RPMI7951 (cell line): ENCODE measurements at places on chromosomes 5 and 9. TPM values are rescaled to one million over a fixed set of nuclear protein-coding genes. Genes with fewer than 3 reads are reported as not detected.
A peak's percentile ranks its signal among the peaks of the same experiment; 100 is the strongest.

DNA sequence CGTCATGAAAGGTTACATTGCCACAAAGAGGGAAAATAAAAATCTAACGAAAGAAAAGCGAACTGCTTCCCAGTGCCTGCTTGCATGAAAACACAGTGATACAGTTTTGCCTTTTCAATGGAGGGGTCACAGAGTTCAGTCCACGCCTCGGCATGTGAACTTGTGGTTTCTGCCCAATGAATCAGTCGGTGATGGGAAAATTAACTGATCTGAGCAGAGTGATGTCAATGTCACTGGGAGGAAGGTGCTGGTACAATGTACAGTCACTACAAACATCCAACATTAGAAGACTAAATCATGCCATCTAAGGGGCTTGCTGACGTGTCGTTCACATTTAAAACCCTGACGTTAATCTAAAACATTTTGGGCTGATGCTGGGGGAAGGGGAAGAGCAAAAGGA, 151.8 kb upstream of the MSX2 start:
- peak; percentile 71 for DNase-seq

CCL28 gene
- 8.8 and 12.8 TPM in 2 replicates for total RNA-seq

DNA sequence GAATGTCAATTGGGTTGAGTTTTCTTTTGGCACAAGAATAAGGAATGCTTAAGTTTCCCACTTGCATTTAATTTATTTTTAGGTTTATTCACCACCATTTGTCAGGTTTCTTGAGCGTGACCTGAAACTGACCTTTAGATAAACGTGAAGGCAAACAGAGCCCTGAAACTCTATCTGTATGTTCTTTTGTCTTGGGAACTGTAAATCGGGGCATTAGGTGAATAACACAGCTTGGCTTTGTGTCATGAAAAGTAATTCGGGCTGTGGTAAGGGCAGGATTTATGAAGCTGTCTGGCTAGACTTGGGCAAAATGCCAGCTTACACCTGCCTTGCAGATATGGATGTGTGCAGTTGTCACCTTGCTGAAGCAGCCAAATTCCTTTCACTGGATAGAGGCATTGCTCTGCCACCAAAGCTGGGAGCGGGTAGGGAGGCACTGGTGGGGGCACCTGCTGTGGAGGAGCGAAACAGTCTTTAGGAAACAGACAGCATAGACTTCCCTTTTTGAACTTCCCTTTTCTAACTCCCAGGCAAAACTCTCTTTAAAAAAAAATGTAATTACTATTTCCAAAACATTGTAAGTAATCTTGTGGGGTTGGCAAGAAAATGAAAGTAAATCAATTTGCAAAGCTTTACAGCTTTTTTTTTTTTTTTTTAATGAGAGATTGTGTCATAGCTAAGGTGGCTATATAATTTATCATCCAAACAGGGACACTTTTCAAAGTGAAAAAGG, 545.2 kb downstream of the CSNK1G3 start:
- DNase-seq, result peak; percentile 9

DNA sequence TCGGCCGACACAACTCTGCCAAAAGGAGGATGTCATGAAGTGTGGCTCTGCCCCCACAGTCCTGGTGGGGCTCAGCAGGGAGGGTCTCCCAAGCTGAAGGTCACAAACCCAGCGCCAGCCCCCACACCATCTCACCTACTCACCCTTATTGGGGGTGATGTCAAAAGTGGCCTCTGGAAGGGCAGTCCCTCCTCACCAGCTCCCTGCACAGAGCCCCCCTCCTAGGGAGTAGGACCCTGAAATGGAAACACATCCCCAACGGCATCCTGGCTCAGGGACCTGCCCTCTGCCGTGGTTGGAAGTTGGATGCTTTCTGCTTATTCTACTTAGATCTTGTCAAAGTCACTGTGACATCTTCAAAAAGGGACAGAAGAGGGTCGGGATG, 89.5 kb downstream of the NSUN2 start:
- DNase-seq, result no peak

PCDHB2 gene
- 0.88 and 0.96 TPM in 2 replicates for total RNA-seq

GGTA1 gene
- not detected in 2 replicates for total RNA-seq

AGXT2 gene
- total RNA-seq, result not detected in 2 replicates

PCDH1 gene
- total RNA-seq, result 1.6 and 2.2 TPM in 2 replicates

DNA sequence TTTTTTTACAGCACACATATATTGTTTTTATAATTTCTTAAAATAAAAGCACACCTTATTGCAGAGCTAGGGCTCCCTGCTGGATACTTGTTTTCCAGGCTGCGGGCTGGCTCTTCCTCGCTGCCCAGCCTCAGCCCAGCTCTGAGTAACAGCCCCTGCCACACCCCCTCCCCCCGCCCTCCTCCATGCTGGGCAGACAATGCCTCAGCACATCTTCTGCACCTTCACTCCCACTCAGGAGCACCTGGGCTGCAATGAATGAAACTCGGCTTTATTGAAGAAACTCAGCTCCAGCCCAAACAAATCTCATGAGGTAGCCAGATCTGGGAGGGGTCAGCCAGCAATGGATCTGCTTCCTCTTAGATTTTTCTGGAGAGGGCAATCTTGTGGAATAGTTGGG, 9.5 kb downstream of the IL9 start:
- no peak for DNase-seq

- DNase-seq, result no peak
Measured at GRCh38 chr9:68749579-68750159, 44.6 kb downstream of the PIP5K1B start.

DNA sequence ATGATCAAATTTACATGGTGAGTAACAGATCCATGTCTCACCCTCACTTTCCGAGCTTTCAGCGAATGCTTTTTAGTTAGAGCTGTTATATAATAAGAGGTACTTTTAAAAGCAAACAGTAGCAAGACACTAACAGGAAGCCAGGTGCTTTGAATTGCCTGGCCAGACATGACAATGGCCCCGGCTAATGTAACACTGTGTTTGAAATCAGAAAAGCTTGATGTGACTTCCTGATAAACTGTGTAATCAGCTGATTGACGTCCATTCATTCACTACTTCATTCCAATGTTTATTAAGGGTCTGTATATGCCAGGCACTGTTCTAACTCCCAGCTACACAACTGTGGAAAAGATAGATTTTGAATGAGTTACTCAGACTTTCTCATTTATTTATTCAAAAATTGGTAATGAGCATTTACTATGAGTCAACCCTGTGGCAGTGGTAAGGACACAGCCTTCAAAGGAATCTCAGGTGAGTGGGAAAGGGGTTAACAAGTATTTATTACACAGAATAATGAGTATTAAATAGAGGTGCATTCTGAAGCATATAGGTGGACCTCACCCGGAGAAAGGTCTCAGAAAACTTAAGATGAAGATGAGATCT, 26.6 kb downstream of the DPYSL3 start:
- no peak for DNase-seq

GRCh38 chr5:160432787-160433186, 11.1 kb downstream of the PTTG1 start:
- DNase-seq, result no peak

DNA sequence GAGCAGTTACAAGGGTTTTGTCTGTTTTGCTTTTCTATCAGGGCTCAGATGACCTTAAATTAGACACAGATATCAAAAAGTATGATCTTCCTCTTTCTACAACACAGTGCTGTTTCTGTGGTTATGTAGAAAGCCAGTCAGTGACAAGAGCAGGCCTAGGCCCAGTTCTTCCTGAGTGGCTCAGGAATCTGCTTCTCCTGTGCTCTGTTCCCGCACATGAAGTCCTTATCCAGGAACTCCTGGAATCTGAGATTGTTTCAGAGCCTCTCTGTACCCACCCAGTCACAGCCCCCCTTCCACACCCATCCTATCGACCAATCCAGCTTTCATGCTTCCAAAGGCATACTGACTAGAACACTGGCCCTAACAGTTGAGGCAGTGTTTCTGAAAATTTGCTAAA, 40.4 kb upstream of the SMU1 start:
- no peak for DNase-seq

DNA sequence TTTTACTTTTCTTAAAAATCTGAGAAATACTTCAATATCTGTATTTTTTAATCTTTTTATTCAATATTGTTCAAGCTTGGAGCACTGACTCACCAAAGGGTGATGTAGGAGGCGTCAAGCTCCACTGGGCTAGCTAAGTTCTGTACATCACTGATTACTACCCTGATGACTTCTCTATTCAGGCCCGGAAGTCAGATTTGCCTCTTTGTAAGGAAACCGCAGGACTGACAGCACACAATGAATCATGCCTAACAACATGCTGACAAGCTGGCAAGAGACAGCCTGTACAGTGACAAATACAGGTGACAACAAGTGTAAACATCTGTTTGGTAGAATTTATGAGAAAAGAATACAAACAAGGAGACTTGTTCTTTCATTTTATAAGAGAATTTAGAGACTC, 627.9 kb upstream of the RORB start:
- peak; percentile 72 for DNase-seq

GRCh38 chr9:122294531-122294930, 29.8 kb downstream of the MRRF start:
- no peak for DNase-seq

PCDHGB4 gene
- 12.0 and 12.7 TPM in 2 replicates for total RNA-seq

- DNase-seq, result no peak
Measured at GRCh38 chr9:20476912-20477521, 145.3 kb downstream of the MLLT3 start.

ST8SIA4 gene
- total RNA-seq, result 0.36 and 0.39 TPM in 2 replicates

DNA sequence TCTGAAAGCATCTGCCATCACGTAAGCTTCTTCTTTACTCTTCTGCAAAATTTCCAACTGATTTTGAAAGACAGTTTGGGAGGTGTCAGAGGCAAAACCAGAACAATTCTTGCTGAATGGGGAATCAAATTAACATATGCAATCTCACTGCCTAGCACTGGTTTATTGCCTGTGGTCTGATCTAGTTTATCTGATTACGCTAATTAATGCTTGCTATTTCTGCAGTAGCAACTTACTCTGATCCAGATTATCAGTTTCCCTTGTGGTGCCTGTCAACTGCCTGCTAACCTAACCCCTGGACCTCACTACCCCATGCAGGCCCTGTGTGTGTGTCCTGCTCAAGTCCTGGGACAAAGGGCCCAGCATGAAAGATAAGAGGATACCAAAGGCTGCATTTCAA, 40.3 kb downstream of the CCDC125 start:
- no peak for DNase-seq

GRCh38 chr5:138755084-138755748, 2.0 kb downstream of the CTNNA1 start:
- DNase-seq, result no peak

DNA sequence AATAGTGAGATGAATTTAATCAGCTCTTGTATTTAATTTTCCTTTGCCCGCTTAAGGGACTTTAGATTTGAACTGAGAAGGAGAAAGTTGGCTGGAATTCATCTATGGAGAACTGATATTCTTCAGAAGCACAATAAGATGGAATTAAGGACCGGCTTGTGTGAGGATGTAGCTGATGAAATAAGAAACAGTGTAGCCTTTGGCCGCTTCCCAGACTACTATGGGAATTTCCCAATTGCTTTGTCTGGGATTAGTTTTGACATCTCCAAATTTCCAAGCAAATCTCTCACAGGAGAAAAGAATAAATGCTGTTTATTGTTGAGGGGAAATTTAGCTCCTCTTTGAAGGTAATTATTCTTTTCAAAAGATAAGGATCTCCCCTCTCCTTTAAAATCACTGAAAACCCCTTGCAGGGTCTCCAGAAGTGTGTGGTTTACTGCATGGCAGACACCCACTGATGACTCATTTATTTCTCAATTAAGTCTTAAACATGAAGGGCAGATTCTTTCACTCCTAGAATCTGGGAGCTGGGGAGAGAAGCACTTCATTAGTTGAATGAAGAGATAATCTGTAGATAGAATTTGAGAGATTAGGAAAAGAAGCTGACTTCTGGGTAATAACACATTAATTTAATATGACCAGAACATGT, 606.5 kb upstream of the ADAMTS16 start:
- DNase-seq, result peak; percentile 50

UBAC1 gene
- total RNA-seq, result 24.4 and 27.6 TPM in 2 replicates

AQP3 gene
- total RNA-seq, result 1.4 and 1.6 TPM in 2 replicates

GRCh38 chr9:83387401-83388185, 150.6 kb downstream of the FRMD3 start:
- DNase-seq, result no peak

PDE8B gene
- total RNA-seq, result not detected in 2 replicates

GRCh38 chr5:82924226-82925060, 152.8 kb downstream of the TMEM167A start:
- no peak for DNase-seq

TRPM6 gene
- total RNA-seq, result under 0.01 TPM in 1 of 2 replicates, not detected in the other
